Stimulated activated CD4-positive, alpha-beta T cell treated with anti-CD3 and anti-CD28 coated beads, TNF-alpha, amount 100 ng/mL, for 1 hour (primary cell): ENCODE measurements at places on chromosomes 1 and 21.

DNA sequence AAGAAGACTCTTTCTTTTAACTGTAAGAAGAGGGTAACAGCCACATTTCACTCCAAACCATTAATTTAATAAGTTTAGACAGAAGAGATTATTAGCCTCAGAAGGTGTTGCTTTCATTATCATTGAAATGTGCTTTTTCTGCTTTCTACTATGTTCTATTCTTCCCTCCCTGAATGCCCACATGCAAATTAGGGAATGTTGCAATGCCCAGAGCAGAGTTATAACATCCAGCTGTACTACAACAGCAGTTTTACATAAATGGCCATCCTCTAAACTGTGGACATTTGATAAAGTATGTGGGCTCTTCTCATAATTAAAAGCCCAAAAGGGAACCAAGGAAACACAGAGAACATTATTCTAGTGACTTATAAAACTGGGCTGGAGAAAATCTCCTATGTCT, 82.2 kb upstream of the SOD1 start:
- no peak for DNase-seq

- no peak for DNase-seq
Measured at GRCh38 chr1:187763465-187763864, 934.7 kb downstream of the PLA2G4A start.

GRCh38 chr1:175040324-175040879, 17.2 kb upstream of the MRPS14 start:
- DNase-seq, result no peak

DNA sequence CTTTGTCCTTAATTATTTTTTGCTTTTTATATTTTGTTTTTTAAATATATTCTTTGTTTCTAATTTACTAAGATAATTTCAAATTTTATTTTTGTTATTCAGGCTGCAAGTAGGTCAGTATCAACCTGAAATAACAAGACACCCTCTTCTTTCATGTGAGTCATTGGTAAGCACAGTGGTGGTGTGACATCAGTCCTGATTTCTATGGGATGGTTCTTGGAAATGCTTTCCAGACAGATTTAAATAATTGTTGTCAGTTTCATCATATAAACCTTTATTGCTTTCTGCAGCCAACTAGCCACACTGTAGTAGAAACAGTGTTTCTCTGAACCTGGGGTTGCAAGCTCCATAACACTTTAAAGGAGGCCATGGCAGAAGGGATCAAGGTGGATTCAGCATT, 157.5 kb upstream of the C21orf91 start:
- DNase-seq, result no peak

DNA sequence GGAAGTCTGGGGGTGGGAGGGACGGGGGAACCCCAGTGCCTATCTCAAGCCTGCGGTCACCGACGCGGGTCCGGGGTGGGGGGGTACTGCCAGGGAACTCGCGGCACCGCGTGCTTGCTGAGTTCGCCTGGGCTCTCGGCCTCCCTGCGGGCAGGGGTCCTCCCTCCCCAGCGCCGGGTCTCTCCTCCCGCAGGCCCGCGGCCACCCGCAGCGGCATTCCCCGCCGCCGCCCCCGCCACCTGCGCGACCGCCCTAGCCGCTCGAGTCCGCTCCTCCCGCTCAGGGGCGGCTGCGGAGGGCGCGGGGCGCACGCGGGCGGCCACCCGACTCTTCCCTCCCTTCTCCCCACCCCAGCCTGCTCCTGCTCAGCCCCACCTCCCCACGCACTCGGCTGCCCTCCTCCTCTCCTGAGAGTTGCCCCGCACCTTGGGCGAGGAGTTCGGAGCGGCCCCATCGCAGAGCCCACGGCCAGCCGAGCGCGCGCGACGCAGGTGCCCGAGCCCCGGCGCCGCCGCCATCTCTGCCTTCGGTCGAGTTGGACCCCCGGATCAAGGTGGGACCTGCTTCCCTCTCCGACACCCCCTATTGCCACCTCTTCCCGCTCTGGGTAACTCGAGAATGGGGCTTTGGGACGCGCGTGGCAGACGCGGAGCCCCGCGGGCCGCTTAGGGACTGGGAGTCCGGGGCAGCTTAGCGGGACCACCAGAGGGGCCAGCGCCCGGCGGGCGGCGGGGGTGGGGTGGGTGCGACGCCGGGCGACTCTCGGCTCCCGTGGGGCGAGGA, 105.0 kb downstream of the LEPR start:
- DNase-seq, result no peak
